Fibroblast of mammary gland (primary cell): ENCODE measurements at places on chromosomes 3 and 15.

- DNase-seq = peak; percentile 76
Observed at GRCh38 chr3:153634683-153635082, 472.7 kb downstream of the RAP2B start.

DNA sequence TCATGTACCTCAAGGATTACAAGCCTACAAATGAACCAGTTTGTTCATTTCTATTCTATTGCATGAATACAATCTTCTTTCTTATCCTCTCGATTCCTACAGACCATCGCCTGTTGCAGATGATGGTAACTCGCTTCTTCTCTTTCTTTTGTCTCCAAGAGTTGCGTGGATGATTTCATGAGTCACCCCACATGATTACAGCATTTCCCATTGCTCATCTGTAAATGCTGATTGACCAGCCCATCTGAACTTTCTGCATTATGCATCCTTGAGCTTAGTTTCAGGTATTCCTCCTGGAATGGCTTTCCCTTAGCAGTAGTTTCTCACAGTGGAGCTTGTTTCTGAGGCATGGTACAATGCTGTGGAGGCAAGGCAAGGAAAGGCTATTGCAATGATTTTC, 109.6 kb upstream of the TOPAZ1 start:
- DNase-seq = peak; percentile 45

GRCh38 chr3:195020921-195021320, 250.0 kb downstream of the XXYLT1 start:
- no peak for DNase-seq

- no peak for DNase-seq
Observed at GRCh38 chr15:37902126-37902525, 32.3 kb upstream of the TMCO5A start.

- no peak for DNase-seq
Observed at GRCh38 chr3:63470745-63471144, 181.7 kb upstream of the SNTN start.

GRCh38 chr3:58215317-58216025, 4.7 kb upstream of the DNASE1L3 start:
- DNase-seq = no peak

GRCh38 chr3:165797551-165797950, 39.7 kb downstream of the BCHE start:
- DNase-seq = peak; percentile 1

GRCh38 chr15:40339621-40339945, 1.2 kb downstream of the CCDC9B start:
- no peak for DNase-seq
